GM12892 (cell line): ENCODE measurements at places on chromosomes 7 and 10.
A peak's percentile ranks its signal among the peaks of the same experiment; 100 is the strongest.

GRCh38 chr7:28178599-28178998, 2.0 kb downstream of the JAZF1 start:
- DNase-seq: no peak

- DNase-seq: no peak
Observed at GRCh38 chr10:122236690-122237306, 34.3 kb upstream of the BTBD16 start.

GRCh38 chr10:85558533-85558932, 808.1 kb downstream of the GRID1 start:
- DNase-seq: no peak

GRCh38 chr10:89209718-89210117, 2.6 kb upstream of the CH25H start:
- no peak for DNase-seq

DNA sequence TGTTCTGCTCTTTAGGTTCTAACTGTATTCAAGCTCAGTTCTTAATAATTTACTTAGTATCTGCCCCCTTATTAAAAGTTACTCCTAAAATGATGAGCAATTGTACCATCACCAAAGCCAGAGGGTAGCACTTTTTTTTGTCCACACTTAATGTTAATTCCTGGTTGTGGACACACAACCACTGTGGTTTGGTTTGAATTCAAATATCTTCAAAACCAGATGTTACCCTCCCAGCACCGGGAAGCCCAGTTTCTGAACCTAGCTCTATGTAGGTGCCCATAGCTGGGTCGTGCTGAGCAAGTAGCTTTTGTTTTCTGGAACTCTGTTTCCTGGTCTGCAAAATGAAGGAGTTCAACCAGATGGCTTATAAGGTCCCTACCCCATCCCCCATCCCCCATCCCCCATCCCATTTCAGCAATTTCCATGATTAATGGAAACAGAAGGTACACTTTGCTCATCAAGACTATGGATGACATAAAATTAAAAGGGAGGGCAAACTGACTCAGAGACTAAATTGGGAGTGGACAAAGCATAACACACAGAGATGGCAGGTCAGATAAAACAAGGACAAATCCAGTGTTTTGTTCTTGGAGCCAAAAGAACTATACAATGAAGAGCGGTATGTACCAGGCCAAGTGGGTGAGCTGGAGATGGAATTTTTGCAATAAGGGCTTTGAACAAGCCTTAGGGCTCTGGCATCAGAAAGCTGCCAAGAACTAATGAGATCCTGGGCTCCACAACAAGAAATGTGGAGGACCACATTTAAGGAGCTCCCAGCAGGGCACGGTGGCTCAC, 56.7 kb downstream of the DLG5 start:
- DNase-seq: no peak

GRCh38 chr10:69914398-69915214, 112.9 kb downstream of the COL13A1 start:
- DNase-seq: peak; percentile 71

DNA sequence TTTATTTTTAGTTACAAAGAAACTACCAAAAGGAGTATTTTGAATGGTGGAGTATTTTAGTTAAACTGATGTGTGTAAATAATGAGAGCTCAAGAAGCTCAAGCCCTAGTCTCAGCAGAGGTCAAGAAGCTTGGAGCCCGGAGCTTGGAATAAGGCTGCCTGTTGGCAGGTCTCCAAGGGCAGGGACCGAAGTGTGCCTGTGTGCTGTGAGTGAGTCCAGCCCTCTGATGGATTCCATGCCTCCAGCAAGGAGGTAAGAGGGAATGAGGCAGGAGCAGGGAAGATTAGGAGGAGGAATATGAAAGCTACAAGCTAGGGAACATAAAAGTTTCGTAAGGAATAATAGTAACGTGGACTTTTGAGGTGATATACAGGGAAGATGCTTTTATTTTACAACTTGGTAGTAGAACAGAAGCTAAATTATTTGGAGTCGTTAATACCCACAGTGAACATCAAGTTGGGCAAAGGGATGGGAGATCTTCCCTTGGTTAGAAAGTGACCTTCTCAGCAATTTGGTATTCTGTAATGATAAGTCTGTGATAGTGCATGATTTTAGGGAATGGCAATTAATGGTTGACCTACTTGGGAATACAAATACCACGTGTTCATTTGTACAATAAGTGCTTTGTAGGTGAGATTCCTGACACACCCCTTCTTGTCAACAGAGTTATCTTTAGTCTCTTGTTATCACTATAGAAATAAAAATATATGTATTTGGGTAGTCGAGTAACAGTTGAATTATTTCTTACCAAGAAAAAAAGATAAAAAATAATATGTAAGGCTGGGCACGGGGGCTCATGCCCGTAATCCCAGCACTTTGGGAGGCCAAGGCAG, 4.6 kb downstream of the SEC23IP start:
- no peak for DNase-seq

GRCh38 chr7:131219312-131220041, 108.2 kb upstream of the MKLN1 start:
- no peak for DNase-seq

GRCh38 chr10:111018021-111018420, 58.8 kb upstream of the ADRA2A start:
- no peak for DNase-seq
